Stimulated activated CD8-positive, alpha-beta memory T cell treated with anti-CD3 and anti-CD28 coated beads, Interleukin-15, amount 100 ng/mL, for 48 hours (primary cell): ENCODE measurements at places on chromosomes 2 and 18.

GRCh38 chr18:45163871-45164270 lies 451.4 kb upstream of the SLC14A2 start:
- no peak for DNase-seq

DNA sequence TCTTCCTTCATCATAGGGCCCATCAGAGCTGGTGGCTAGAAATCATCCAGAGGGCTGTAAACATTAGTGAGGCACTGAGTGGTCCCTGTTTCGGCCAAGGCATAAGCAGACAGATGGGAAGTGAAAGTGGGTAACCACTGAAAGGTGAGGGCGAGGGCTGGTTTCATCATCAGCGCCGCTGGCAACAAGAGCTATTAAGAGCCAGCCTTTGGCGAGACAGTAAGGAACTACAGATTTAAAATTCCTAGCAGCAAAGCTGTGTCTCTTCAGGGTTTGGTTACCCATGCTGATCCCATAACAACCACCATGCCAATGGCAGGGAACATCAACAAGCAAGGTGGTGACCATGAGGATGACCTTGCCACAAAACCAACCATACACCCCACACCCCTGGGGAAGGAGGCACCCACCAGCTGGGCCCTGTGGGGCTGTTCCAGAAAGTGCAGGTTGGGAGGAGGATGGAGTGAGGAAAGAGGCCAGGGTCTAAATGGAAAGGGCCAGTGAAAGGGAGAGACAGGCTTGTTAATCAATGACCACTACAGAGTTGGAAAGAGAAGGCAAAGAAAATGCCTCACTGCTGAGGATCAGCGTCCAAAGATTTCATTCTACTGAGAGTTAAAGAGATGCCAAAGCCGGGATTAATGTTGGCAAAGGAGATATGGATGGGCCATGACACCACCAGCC lies 9.0 kb upstream of the SLC20A1 start:
- DNase-seq, result peak; percentile 43

- DNase-seq, result no peak
Measured at GRCh38 chr2:205776720-205777119, 94.4 kb downstream of the NRP2 start.

DNA sequence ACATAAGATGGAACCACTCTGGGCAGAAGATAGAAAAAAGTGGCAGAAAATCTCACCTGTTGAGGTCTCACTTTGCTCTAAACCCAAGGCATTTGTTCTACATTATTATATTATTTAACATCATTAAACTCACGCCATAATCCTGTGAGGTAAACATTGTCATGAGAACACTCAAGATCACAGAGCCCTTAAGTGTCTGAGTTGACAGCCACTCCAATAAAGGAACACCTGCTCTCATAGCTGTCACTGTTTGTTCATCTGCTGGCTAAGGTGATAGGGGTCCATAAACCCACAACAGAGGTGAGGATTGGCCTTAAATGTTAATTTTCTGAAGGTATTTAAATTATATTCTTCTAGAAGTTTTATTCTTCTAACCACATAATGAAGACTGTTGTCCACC lies 439.7 kb downstream of the RIT2 start:
- no peak for DNase-seq
